ENCODE measurements at places on chromosomes 5 and 9.

GRCh38 chr5:161096581-161096980, 244.6 kb upstream of the ATP10B start:
- no peak for DNase-seq

DNA sequence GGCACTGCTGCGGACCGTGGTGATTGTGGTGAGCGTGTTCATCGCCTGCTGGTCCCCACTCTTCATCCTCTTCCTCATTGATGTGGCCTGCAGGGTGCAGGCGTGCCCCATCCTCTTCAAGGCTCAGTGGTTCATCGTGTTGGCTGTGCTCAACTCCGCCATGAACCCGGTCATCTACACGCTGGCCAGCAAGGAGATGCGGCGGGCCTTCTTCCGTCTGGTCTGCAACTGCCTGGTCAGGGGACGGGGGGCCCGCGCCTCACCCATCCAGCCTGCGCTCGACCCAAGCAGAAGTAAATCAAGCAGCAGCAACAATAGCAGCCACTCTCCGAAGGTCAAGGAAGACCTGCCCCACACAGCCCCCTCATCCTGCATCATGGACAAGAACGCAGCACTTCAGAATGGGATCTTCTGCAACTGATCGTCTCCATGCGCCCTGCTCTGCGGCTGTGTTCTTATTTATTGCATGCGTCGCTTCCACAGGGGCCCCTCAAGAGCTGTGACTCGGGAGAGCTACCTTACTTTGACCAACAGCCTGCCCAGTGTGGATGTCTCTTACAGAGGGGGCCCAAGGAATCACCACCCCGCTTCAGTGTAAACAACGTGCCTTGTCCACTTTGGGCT, 10.8 kb downstream of the S1PR3 start:
- DNase-seq: no peak

GRCh38 chr9:38212016-38212415, 143.0 kb upstream of the SHB start:
- DNase-seq: no peak

DNA sequence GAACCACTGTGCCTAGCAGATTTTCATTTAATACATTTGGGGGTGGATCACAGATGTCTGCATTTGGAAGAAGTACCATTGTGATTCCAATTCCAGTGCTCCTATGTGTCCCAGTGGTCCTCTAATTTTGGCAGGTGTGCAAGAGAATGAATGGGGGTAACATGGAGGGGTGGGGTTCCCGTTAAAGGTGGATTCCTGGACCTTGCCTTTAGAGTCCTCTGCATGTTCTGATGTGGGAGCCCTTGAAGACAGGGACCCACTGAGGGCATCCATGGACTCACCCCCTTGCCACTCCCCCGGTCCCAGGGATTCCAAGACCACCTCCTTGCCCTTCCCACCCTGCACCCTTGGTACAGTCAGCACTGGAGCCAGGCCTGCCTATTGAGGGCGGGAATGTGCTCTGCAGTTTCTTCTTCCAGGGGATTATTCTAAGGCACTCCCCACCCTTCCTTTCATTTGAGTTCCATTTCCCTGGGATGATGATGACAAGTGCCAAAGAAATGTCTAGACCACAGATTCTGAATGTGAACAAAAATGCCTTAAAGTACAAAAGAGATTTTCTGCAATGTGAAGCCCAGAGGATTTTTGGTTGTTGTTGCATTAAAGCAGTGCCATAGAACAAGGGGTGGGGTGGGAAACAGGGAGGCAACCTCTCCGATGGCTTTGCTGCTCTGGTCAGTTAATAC, 119.4 kb upstream of the PTCH1 start:
- no peak for DNase-seq

GRCh38 chr9:20271096-20271495, 351.2 kb downstream of the MLLT3 start:
- no peak for DNase-seq

GRCh38 chr9:35561468-35562261, 43.4 kb upstream of the TESK1 start:
- no peak for DNase-seq

DNA sequence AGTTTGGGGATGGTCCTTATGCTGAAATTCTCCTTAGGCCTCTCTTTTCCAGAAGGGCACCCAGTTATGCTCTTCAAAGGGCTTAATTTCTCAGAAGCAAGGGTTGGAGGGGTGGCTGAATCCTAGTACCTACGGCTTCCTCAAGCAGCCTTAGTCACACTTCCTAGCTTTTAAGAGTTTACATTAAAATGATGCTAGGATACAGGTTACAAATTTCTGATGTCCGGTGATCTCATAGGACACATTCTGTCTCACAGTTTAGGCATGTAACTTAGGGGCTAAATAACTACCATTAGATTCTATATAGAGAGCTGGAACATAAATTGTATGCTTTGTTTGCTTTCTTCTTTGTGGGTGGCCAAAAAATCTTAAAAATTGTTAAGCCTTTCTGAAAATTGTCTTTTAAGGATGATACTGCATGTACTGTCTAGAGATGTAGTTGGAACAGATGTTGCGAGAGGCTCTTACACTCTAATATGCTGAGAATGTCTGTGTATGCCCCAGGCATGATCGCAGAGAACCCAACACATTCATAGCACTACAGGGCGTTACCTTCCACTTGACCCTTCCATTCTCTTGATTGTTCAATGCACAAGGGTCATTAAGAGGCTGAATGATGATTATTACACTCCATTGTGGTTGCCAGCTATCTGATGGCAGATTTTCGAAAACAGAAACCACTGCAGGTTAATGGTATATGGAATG, 139.1 kb downstream of the TMEM38B start:
- no peak for DNase-seq

DNA sequence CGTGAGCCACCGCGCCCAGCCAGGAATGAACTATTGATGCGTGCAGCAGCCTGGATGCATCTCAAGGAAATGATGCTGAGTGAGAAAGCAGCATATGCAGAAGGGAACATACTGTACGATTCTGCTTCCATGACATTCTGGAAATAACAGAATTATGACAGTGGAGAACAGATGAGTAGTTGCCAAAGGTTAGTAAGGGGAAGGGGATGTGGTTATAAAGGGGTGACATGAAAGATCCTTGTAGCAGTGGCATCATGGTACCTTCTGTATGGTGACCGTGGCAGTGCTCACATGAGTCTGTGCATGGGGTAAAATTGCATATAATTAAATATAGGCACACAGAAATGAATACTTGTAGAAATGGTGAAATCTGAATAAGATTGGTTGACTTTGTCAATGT, 13.0 kb downstream of the NANS start:
- DNase-seq: no peak

- DNase-seq: no peak
Observed at GRCh38 chr9:133163504-133164172, at the start of gene GBGT1. GBGT1 (minus strand) TSS chr9:133163914; CDS start chr9:133162412, 1,502 bp downstream.
